ENCODE measurements at places on chromosomes 2 and 18.

GRCh38 chr18:60070631-60071030, 170.8 kb downstream of the PMAIP1 start:
- DNase-seq: no peak

GRCh38 chr2:119707117-119708087, 28.4 kb downstream of the TMEM177 start:
- DNase-seq: no peak

- no peak for DNase-seq
Observed at GRCh38 chr2:200301953-200302858, 4.3 kb upstream of the SPATS2L start.

DNA sequence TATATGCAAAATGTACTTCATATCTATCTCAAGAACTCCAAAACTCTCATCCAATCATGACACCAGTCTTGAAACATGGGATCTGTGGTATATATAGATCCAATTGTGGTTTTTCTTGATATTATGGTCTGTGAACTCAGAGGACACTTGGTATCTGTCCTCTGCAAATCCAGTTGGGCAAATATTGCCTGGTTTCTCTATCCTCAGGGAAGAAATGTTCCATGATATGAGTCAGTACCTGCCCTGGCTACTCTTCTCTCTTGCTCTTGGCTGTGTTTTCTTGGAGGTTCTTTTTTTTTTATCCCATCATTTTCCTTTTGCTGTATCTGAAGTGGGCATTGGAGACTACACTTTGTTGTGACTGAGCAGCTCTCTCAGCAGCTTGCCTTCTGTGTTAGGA, 10.9 kb downstream of the NBEAL1 start:
- DNase-seq: no peak

DNA sequence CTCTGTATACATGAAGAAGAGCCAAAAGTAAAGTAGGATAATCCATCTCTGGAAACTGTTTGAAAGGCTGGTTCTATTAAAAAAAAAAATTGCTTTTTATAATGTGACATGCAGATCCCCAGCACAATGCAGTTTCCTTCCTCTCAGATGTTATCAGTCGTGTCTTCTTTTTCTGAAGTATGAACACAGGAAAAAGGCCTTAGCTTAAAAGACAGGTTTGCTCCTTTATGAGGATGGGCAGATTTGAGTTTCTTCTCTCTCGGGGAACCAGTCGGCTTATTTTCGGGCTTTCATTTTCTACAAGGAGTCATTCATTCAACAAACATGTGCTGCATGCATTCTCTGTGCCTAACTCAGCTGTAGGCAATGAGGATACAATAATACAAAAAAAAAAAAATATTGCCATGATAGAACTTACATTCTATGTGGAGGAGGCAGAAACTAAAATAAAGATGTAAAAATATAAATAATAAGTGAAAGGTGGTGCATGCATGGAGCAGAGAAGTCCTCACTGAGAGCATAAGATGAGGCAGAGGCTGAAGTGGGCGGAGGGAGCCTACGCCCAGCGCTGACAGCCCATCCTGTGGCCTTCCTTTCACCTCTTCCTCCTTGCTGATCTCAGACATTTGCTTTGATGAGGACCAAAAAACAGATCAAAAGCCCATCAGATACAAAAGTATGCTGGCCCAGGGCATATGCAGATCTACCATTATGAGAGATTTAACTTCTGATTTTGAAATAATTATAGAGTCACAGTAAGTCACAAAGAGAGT, at the start of gene CD226:
CD226 (minus strand) TSS at position 513 of the 773 bp plus-strand sequence; CDS start at position 46, 467 bp downstream.
- no peak for DNase-seq

- no peak for DNase-seq
Observed at GRCh38 chr2:219149667-219150066, 10.9 kb downstream of the NHEJ1 start.

- DNase-seq: no peak
Observed at GRCh38 chr2:144430722-144431391, 89.1 kb downstream of the ZEB2 start.

DNA sequence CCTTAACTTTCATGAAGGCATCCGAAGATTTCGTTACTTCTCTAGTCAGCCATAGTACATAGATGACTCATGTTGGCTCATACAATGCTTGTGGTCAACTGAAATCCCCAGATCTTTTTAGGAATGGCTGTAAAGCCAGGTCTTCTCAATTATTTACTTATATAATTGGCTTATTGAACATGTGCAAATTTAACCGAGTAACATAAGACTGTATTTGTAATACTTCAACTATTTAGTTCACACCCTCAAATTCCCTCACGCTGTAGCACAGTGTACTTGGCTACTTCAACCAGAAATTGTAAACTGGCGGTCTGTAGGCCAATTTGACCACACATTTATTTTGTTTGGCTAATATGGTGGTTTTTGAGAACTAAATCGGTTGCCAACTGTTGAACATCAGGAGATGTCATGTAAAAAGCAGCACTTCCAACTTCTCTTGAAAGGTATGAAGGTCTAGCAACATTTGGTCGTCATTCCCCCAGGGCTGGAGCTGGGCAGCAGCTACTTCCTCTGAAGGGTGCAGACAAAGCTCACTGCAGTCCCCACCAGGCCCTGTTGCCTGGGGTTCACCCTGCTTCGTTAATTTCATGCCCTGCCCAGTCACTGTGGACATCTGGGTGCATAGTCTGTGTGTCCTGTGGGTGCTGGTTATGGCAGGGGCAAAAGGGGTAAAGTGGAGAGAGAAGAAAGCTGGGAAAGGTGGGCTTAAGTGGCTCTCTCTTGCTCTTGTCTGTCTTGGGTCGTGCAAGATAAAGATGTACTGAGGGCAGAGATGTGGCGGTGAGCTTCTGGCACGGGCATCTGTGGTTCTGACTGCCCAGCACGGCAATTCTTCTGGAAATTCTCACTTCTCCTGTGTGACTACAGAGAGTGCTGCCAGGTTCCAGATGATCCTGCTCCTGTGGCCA, 3.2 kb upstream of the SH3RF3 start:
- DNase-seq: no peak

DNA sequence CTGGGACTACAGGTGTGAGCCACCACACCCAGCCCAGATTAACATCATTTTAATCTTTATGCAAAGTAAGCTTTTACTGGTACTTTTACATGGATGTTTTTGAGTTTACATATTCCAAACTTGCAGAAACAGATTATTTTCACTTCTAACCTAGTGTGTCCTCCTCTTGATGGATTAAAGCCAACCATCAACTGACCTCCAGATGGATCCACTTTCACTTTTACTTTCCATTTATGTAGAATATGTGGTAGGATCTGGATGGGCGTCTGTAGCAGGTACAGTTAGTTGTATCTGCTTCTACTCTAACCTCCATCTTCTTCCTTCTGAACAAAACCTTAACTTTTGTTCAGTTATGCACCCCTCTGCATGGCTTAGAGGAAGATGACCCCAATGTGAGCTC, 264.1 kb downstream of the CDH20 start:
- DNase-seq: no peak

DNA sequence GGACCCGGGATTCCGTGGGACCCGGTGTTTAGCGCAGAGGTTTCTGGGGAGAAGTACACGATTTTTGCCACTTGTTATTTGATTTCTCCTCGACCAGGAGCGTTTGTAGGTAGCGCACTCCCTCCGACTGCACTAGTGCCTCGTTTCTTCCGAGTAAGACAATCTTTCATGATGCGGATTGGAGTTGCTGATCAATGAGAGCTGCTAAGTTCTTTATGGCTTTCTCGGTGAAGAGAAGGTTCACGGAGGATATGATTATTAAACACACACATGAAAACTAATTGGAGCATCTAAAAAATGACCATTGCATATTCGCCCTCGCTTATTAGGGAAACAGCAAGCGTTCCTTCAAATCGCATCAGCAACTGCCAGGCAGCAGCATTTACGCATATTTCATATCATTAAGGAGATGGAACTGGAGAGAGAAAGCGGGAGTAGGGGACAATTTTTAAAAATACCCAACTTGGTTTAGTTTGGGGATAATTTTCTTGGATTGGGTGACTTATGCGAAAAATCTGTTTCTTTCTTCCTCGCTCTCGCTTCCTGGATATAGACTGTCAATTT, 616 bp downstream of the EML6 start:
- no peak for DNase-seq

GRCh38 chr2:86319700-86320580, 17.5 kb downstream of the REEP1 start:
- no peak for DNase-seq

GRCh38 chr2:11715987-11716652, 30.3 kb upstream of the LPIN1 start:
- no peak for DNase-seq

- DNase-seq: no peak
Observed at GRCh38 chr2:223019987-223020717, 31.8 kb upstream of the KCNE4 start.

DNA sequence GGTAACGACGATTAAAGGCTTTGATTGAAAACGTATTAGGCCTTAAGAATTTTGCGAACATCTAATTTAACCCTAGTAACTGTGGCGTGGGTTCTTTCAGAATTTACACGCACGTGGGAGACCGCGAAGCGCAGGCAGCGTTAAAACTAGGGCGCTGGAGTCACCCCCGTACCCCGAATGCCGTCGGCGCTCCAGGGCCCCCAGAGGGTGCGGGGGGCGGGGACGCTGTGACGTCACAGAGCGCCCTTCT, 673 bp upstream of the SMCHD1 start:
- peak; percentile 82 for DNase-seq

- DNase-seq: peak; percentile 32
Observed at GRCh38 chr2:72917138-72917876, at the start of gene EMX1. Gene EMX1 (plus strand): TSS chr2:72917519. CDS start chr2:72917853, 334 bp downstream.

- DNase-seq: no peak
Observed at GRCh38 chr2:226845386-226846116, 9.7 kb downstream of the RHBDD1 start.

GRCh38 chr18:28826107-28826506, 649.2 kb upstream of the CDH2 start:
- DNase-seq: no peak

DNA sequence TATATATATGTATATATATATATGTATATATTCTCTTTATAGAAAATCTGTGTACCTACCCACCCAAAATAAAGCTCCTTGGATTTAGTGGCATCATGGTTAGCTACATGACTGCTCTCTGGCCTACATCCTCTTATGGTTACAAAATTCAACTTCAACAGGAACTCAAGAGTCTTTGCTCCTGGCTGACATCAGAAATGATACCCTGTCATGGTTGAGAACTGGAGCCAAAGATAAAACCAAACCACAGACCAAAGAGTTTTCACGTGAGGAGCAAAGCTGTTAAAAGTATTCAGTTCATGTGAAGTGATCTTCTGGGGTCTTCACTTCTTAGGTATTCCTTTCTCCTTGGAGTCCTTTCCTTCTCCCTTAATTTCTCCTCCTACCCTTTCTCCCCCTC, 476.3 kb downstream of the SOX11 start:
- DNase-seq: no peak

DNA sequence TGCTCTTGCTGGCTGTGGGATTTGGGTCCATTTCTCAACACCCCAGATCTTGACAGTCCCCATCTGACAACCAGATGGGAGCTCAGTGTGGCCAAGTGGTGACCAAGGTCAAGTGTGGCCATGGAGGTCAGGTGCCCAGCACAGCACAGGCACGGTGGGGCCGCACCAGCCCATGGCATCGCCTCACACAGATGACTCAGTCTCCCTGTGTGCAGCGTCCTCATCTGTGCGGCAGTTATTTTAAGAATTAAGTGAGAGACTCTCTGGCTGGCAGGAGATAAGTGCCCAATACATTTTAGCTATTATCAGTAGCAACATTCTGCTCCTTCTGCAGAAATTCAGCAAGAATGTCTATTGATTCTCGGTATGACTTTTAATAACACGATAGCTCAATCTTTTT, 167.2 kb downstream of the DDX1 start:
- DNase-seq: no peak

GRCh38 chr2:108614659-108615058, 80.4 kb downstream of the LIMS1 start:
- DNase-seq: no peak

GRCh38 chr18:39835303-39836030, 2119.6 kb upstream of the PIK3C3 start:
- no peak for DNase-seq

DNA sequence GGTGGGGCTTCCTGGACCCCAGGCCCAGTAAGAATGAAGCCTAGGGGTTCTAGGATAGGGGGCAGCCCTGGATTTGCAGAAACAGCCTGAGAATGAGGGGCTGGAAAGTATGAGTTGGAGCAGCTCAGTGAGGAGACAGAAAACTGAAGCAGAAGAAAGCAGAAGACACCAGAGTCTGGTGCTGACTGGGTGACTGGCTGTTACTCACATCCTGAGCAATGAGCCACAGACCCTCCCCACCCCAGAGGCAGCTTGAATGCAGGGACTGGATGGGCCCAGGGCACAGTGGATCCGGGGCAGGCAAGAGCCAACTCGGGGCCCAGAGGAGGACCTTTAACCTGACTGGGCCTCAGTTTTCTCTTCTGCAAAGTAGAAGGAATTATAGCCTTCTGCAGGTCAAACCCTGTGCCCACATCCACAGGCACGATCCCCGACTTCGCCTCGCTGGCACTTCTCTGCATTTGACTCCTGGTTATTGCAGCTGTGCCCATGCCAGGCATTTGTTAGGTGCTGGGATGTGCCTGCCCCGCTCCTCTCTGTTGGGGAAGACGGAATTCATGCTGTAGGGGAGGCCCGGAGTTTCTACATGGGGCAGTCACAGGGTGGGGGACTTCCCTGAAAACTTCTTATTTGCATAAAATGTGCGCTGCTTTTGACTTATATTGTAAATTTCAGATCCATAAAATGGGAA, 8.5 kb downstream of the STEAP3 start:
- no peak for DNase-seq

GRCh38 chr18:48662011-48662661, 123.3 kb downstream of the CTIF start:
- no peak for DNase-seq

DNA sequence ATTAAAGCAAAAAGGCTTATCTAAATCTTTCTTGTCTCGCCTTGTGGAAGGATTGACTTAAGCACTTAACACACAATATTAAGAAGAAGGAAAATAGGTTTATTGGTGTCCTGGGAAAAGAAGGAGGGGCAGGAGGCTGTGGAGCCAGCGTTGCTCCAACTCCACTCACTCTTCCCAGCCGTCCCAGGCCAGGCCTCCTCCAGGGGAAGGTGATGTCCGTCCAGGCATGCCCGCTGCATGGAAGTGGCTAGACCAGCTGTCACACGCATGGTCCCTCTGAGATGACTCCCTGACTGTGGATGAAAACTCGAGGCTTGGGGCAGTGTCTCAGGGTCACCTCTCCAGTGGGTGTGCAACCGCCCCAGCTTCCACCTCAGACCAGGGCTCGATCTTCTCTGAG, 281.1 kb downstream of the GALR1 start:
- DNase-seq: no peak

DNA sequence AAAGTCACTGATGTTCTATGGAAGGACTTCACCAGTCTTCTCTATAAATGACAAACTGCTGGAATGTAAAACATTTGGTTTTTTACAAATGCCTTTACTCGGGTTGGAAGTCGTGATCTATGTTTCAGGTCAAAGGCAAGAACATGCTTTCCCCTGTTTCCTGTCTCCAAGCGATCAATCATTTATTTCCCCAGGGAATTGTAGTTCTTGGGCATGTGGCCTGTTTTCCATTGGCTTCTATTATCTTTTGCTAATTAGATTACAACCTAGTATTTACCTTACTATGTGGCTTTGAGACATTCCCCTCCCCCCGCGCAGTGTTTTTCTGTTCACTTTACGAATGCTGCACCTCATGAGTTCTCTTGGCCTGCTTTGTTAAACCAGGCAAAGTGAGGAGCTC, 684.2 kb downstream of the EPHA4 start:
- no peak for DNase-seq

All from T-helper 9 cell (primary cell).